ENCODE measurements at places on chromosomes 5 and 9. TPM values are rescaled to one million over a fixed set of nuclear protein-coding genes. Genes with fewer than 3 reads are reported as not detected.

Gene DMRT2
- not detected for total RNA-seq

Gene NAIF1
- total RNA-seq = 13.8 TPM

Gene CTSV
- 2.1 TPM for total RNA-seq

Gene GFI1B
- not detected for total RNA-seq

Gene CYLC2
- total RNA-seq = not detected

Gene SOX30
- total RNA-seq = 0.09 TPM

Gene SLC36A3
- not detected for total RNA-seq

Gene ORM2
- not detected for total RNA-seq

Gene NPR3
- total RNA-seq = 0.65 TPM

Gene PCDHB14
- 1.0 TPM for total RNA-seq

Gene ARID3C
- total RNA-seq = 0.51 TPM

Gene BAAT
- not detected for total RNA-seq

Gene MRPL22
- 24.0 TPM for total RNA-seq

Gene FOXI1
- total RNA-seq = not detected

Gene TAF11L10
- not detected for total RNA-seq

Gene CATSPER3
- not detected for total RNA-seq

DNA sequence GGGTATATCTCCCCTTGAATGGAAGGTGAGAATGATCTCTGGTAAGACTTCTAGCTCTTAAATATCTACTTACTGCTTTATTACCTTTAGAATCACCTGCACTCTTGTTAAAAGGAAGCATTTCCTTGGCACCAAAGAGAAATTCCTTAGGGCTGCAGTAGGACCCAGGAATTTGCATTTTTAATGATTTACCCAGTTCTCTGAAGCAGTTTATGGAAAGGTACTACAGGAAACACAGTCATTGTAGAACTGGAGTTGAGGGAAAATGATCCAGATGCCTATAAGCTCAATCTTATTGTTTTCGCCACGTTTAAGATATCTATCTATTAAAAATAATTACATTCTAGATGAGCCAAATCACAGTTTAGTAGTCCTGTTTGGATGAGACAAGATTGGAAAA lies 9.5 kb upstream of the C9 start:
- no peak for DNase-seq

- DNase-seq = peak; percentile 96
These were observed 34.2 kb downstream of the MTAP start for GRCh38 chr9:21836437-21837161.

DNA sequence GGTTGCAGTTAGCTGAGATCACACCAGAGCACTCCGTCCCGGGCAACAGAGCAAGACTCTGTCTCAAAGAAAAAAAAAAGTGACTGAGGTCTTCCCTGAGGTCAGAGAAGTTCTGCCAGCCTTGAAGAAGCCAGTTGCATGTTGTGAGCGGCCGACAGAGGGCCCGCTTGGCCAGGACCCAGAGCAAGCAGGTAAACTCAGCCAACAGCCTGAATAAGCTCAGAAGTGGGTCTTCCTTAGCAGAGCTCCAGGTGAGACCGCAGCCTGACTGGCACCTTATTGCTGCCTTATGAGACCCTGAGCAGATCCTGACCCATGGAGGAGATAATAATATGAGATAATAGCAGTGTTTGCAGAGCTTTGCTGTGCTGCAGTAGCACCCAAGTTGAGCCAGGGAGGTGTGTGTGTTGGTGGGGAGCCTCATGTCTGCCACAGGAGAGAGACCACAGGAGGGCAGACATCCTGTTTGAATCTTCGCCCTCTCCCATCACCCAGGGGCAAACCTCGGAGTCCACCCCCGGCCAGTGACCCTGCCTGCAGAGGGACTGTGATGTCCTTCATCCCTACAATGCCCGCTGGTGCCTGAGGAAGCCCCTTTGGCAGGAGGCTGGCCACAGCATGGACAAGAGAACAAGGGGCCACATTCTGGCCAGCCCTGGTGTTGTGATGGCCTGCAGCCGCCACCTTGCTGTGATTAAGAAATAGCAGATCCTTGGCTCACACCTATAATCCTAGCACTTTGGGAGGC lies 10.8 kb upstream of the BARX1 start:
- DNase-seq = no peak

DNA sequence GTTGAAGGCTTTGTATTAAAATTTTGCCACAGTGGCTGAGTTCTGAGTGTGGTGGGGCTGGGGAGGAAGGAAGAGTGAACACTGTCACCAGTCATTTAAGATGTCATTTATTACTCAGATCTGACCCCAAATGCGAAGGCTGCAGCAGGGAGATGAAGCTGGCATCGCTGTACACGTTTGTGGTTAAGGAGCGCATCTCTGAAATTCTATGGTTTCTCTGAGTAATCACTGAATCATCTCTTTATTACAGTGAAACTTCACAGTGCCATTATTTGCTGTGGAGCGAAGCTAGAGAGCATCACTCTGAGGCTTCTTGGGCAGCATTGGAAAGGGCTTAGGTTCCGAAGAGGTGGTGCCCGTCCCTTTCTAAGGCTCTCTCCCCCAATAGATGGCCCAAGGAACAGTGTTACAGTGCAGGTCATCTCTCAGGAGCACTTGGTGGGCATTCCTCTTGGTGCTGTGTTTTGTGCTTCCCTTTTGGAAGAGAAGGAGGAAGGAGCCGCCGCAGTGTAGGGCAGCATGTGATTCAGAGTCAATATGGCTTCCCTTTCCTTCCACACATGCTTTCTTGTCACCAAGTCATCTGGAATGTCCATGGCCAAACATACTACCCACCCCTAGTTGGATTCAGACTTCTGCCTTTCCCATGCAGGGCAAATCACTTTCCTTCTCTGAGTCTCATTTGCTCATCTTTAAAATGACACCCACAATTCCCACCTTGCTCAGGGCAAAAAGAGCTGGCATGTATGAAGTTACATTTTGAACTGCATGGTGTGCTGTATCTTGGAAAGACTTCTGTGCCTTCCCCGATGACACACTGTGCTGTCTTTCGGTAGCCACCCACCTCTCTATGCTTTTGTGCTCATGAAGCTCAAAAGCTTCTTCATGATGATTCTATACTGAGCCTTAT lies 9.3 kb upstream of the TEX48 start:
- peak; percentile 26 for DNase-seq

DNA sequence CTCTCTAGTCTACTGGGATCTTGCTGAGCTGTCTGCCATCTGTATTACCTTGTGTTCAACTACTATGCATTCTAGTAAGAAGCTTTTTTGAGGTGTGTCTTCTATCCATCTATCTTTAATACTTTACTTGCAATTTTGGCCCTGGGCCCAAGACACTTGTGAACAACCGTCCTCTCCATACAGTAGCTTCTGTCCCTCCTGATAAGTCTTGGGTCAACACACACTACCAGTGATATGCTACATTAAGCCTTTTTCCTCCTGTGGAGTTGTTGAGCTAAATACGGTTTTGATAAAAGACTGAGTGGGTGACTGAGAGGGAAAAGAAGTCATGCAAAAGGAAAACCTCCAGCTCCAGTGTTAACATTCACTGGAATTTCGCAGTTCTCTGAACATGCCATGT lies 133.3 kb upstream of the PCA3 start:
- DNase-seq = no peak

- no peak for DNase-seq
These were observed 18.7 kb downstream of the ANXA1 start for GRCh38 chr9:73170185-73170957.

DNA sequence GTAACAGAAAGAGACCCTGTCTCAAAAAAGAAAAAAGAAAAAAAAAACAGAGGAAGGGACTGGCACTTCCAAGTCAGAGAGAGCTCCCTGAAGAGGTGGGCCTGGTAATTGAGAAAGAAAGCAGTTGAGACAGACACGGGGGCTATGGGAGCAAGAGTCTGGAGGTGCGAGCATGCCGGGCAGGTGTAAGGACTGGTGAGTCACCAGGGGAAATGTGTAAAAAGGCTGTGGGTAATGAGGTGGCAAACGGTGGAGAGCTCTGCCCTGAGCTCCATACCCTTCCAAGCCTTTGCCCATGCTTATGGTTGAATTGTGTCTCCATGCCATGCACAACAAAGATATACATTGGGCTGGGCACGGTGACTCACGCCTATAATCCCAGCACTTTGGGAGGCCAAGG lies 18.0 kb upstream of the JADE2 start:
- DNase-seq = no peak

DNA sequence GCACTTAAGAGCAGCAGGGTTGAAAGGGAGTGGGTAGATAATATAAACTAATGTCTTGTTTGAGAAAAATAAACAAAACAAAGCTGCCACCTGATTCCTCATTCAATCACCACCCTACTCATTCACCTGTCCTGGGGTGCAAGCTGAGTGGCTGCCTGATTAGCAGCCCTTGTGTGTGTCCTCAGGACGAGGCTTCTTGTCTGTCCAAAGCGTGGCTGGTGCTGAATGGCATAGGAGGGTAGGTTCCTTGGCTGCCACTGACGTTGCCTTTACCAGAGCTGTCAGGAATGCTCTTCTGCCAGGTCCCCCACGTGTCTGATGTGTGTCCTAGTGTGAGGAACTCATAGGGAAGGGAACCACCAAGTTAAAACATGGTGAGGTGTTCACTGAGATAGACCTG lies 146.6 kb upstream of the SLC24A2 start:
- DNase-seq = no peak

- DNase-seq = peak; percentile 53
These were observed 21.6 kb downstream of the MRPL22 start for GRCh38 chr5:154962494-154962893.

DNA sequence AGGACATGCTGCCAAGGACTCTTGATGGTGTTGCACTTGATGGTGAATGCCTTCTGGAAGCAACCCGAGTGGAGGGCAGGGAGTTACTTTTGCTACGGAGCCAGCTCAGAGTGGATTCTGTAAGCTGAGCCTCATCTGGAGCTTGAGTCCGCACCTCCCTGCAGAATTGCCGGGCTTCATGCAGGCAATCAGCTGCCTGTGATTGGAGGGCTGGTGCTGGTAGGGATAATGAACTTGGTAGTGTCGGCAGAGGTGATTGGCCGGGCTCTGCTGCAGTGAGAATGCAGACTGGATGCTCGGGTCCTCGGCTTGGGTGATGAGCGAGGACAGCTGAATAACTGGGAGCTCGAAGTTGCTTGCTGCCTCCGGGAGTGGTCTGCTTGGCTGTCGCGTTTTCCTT lies 23.1 kb downstream of the SLC25A25 start:
- no peak for DNase-seq

DNA sequence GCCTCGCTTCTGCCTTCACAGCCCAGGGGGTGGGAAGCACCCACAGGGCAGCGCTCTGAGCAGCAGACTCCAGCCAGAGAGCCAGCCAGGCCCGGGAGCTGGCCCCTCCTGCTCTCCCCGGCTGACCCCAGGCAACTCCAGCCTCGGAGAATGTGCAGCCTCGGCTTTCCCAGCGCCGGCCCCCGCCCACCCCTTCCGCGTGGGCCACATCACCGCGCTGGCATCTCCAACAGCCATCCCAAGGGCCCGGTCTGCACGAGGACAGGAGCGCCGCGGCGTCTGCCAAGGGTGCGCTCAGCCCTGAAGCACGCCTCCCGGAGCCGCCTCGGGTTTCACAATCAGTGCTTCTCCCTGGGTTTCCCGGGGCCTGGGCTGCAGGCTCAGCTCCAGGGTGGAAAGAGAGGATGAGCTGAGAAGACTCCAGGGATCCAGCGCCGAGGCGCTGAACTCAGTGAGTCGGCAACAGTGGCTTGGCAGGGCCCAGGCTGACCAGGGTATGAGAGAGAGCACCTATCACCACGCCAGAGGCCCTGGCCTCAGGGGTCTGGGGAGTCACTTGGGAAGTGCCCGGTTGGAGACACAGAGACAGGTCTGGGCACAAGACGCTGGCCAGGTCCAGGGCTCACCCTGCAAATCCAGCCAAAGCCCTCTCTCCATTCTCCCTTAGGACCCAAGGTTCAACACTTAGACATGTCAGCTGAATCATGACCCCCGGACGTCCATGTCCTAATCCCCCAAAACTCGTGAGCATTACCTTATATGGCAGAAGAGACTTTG lies 79.6 kb downstream of the ADAMTS2 start:
- no peak for DNase-seq

GRCh38 chr9:63859475-63860215 lies 1425.4 kb downstream of the FOXD4L5 start:
- peak; percentile 3 for DNase-seq

GRCh38 chr5:13676531-13676930 lies 268.0 kb downstream of the DNAH5 start:
- no peak for DNase-seq

DNA sequence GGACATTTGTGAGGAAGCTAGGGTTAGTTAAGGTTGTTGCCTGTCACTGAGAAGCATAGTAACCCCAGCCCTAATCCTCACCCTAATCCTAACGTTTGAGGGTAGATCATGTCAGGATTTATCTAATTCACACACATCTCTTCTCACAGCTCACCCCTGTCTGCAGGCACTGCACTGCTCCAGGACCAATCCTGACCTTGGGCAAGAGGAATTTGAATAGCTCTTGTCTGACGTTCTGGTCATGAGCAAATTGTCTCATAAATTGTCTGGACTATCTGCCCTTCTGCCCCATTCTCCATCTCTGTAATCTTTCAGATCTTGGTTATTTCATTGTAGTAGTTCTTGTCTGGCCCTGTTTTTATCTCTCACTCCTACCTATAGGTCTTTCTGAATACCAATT lies 18.7 kb downstream of the CRHBP start:
- no peak for DNase-seq

GRCh38 chr5:175864296-175864695 lies 7.1 kb upstream of the CPLX2 start:
- no peak for DNase-seq

- no peak for DNase-seq
These were observed 136.1 kb downstream of the UGCG start for GRCh38 chr9:112032743-112033142.

DNA sequence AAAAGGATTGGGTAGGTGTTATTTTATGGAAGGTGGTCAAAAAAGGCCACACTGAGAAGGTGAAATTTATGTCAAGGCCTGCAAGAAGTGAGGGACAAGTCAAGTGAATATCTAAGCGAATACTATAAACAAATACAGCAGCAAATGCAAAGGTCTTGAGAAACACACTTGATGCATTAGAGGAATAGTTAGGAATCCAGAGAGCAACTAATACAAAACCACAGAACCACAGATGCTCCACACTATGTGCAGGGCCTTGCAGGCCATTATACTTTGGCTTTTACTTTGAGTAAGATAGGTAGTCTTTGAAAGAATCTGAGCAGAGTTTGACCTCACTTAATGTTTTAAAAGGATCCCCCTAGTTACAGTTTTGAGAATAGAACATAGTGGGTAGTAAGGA lies 4.6 kb downstream of the ZNF622 start:
- DNase-seq = no peak

DNA sequence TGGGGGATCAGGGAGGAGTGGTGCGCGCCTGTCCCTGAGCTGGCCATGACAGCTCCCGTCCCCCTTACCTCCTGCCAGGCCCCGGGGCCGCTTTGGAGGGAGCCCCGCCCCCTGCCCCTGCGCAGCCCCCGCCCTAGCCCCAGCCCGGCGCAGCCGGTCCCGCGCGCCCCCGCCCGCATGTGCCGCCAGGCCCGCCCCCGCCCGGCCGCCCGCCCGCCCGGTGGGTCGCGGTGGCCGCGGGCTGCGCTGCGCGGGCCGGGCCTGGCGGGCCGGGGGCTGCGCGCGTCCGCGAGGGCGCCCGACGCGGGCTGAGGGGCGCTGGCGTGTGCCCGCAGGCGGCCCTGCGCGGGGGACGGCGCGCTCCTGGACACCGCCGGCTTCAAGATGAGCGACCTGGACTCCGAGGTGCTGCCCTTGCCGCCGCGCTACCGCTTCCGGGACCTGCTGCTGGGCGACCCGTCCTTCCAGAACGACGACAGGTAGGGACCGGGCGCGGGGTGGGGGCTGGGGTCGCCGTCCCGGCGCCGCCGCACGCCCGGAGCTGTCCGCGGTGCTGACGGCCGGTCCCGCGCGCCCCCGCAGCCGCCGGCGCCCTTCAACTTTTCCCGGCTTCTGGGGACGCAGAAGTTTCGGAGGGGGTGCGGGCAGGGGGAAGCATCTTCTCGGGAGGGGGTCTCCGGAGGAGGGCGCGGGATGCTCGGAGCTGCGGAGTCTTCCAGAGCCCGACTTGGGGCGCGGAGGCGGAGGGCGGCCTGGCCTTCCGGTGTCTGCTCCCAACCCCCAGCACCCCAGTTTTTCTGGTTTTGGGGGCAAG lies 12.5 kb downstream of the KCNT1 start:
- DNase-seq = peak; percentile 27
